Fibroblast of the aortic adventitia (primary cell): ENCODE measurements at places on chromosomes 3 and 15. TPM values are rescaled to one million over a fixed set of nuclear protein-coding genes. Genes with fewer than 3 reads are reported as not detected.

Gene TTC14
- total RNA-seq, result 43.5 and 105 TPM in 2 replicates

Gene SEC22C
- 39.7 and 71.9 TPM in 2 replicates for total RNA-seq

Gene ACAD11
- 37.8 and 38.9 TPM in 2 replicates for total RNA-seq

Gene SERINC4
- 0.18 TPM in 1 of 2 replicates, not detected in the other for total RNA-seq

Gene KCNMB3
- 0.08 and 2.2 TPM in 2 replicates for total RNA-seq

Gene UPK1B
- 0.09 TPM in 1 of 2 replicates, not detected in the other for total RNA-seq

Gene PPP1R2
- total RNA-seq, result 60.1 and 126 TPM in 2 replicates

Gene ROBO2
- total RNA-seq, result under 0.01 and 1.2 TPM in 2 replicates

Gene APBA2
- 1.8 and 4.3 TPM in 2 replicates for total RNA-seq

Gene TGM4
- total RNA-seq, result not detected in 2 replicates

Gene CEP70
- total RNA-seq, result 14.6 TPM in 2 replicates

Gene FBXO40
- under 0.01 TPM in 1 of 2 replicates, not detected in the other for total RNA-seq

Gene CHRD
- 0.36 and 4.6 TPM in 2 replicates for total RNA-seq

Gene XRN1
- total RNA-seq, result 46.9 and 56.3 TPM in 2 replicates

Gene RTP3
- not detected in 2 replicates for total RNA-seq

Gene TMOD3
- total RNA-seq, result 21.3 and 53.0 TPM in 2 replicates

Gene CLSTN2
- 0.82 and 3.2 TPM in 2 replicates for total RNA-seq

Gene TMC3
- under 0.01 TPM in 1 of 2 replicates, not detected in the other for total RNA-seq

Gene TRIP4
- 11.8 and 25.8 TPM in 2 replicates for total RNA-seq

Gene ONECUT1
- total RNA-seq, result not detected in 2 replicates

Gene TMEM108
- total RNA-seq, result not detected in 2 replicates

Gene CNTN6
- 1.3 TPM in 1 of 2 replicates, not detected in the other for total RNA-seq

Gene ABHD5
- 15.5 and 27.4 TPM in 2 replicates for total RNA-seq

Gene ATP13A3
- total RNA-seq, result 448 and 494 TPM in 2 replicates

Gene KLHL40
- total RNA-seq, result not detected in 2 replicates

Gene CATSPER2
- total RNA-seq, result 1.5 and 2.4 TPM in 2 replicates

Gene RYR3
- total RNA-seq, result under 0.01 TPM in 1 of 2 replicates, not detected in the other

Gene SYNM
- 3.4 and 6.2 TPM in 2 replicates for total RNA-seq

Gene OXTR
- 6.1 and 7.0 TPM in 2 replicates for total RNA-seq
